ENCODE measurements at places on chromosomes 1 and 21.

DNA sequence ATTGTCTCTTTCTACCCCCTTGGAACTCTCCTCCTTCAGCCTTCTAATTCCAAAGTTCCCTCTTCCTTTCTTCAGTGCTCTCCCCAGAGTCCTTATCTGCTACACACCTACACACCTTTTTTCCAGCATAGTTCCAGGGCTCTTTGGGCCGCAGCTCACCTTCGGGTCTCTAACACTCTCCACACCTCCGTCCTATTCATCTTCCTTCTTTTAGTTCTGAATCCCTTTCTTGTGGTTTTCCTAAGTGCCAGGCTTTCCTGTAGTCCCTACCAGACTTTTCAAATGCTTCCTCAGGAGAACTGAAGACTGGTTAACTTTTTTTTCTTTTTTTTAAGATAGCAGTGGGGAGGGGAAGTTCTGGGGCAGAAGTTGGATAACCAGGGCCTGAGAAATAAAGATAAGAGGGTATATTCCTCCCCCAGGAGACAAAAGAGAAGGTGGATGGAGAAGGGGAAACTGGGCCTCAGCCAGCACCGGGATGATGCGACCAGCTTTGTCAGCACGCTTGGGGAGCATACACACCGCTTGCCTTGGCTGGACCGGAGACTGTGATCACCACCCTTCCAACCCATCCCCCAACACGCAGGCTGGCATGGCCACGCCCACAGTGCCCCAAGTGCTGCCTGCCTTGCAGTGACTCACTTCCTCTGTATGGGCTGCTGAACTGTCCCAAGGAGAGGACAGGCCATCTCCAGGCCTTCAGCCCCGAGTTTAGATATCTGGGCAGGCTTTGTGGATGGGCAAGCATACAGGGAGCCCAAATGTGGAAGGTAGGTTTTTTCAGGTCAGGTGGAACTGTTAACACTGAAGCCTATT lies 2.5 kb upstream of the CERS2 start:
- peak; percentile 70 for DNase-seq

GRCh38 chr1:67314696-67315095 lies 7.0 kb downstream of the IL12RB2 start:
- no peak for DNase-seq

- no peak for DNase-seq
Observed at GRCh38 chr1:46020010-46020409, 112.4 kb downstream of the PIK3R3 start.

GRCh38 chr1:14220324-14220723 lies 378.2 kb upstream of the KAZN start:
- no peak for DNase-seq

DNA sequence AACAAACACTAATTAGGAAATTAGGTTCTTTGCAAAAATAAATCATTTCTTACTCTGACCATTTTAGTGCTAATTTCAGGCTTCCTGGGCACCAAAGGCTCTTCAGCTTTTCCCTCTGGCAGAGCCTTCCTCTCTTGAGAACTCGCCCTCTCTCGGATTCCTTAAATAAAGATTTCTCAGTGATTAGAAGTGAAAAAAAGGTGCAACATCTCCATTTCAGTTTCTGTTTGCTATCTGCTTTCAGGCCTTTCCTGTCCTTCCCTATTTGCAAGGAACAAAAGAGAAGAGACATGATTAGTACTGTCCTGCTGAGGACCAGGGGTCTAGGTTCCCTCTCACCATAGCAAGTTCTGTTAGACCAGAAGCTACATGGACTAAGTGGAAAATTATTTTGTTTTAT lies 27.8 kb upstream of the CACYBP start:
- no peak for DNase-seq

DNA sequence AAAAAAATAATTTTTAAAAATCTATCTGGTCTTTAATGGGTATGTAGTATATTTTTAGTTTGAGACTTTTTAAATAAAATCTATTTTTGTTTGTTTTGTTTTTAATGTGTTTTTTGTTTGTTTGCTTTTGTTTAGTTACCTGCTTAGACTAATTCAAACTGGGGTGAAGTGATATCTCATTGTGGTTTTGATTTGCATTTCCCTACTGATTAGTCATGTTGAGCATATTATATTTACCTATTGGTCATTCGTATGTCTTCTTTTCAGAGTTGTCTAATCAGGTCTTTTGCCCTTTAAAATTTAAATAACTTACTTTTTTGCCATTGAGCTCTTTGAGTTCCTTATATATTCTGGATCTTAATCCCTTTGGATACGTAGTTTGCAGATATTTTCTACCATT lies 20.3 kb downstream of the CD1B start:
- DNase-seq, result no peak

DNA sequence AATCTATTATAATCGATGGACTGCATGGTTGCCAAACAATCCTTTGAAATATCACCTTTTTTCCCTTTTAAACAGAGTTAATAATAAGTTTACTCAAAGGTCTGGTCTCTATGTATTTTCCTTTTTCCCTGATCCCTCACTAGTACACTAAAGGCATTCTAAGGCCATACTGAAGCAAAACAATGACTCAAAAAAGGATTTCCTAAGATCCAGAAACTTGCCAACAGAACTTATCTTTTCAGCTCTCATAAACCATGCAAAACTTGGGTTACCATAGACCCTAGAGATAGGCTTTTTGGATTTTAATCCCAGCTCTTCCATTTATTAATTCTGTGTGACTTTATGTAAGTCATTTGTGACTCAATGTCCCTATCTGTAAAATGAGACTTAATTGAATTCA lies 77.1 kb downstream of the IFI44 start:
- DNase-seq, result no peak

GRCh38 chr1:156006666-156007376 lies 13.9 kb downstream of the SSR2 start:
- no peak for DNase-seq

DNA sequence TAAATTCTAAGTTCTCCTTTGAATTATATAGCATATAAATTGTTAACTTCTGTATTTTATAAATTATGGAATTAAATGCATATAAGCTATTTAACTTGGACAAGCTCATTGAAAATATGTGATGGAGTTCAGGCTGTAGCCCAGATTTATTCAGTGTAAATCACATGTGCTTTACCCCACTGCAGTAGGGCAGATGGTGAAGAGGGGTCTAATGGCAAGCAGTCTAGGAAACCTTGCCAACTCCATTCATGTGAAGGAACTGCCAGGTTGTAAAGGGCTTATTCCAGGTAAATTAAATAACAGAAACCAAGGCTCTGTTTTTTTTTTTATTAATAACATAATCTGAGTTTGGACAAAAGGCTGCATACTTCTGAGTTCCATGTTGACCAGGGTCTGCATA lies 243.2 kb downstream of the NCAM2 start:
- no peak for DNase-seq

DNA sequence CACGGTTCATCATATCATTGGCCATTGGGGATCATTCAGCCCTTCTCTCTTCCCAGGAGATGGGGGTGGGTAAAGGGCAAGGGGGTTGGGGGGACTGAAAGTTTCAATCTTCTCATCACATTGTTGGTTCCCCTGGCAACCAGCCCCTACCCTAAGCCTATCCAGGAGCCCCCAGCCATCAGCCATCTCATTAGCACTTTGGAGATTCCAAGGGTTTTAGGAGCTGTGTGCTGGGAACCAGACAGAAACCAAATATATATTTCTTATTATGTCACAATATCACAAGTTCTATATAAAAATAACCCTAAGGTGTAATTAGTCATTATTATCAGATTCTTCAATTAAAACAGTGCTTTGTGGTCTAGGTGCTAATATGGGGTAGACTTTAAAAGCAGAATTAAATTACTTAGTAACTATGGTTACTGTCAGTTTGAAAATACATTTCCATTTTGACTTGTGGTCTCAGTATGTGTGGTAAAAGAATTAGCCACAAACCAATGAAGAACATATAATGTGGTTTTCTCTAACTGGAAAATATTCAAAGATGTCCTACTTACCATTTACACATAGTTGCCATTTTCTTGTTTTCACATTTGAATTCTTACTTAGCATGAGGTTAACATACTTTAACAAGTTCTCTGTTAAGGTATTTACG lies 28.1 kb downstream of the IL23R start:
- DNase-seq, result no peak

All from activated gamma-delta T cell treated with Interleukin-2 at 50 U/mL for 16 hours (primary cell).